ENCODE measurements at places on chromosomes 1 and 21.
A peak's percentile ranks its signal among the peaks of the same experiment; 100 is the strongest.

DNA sequence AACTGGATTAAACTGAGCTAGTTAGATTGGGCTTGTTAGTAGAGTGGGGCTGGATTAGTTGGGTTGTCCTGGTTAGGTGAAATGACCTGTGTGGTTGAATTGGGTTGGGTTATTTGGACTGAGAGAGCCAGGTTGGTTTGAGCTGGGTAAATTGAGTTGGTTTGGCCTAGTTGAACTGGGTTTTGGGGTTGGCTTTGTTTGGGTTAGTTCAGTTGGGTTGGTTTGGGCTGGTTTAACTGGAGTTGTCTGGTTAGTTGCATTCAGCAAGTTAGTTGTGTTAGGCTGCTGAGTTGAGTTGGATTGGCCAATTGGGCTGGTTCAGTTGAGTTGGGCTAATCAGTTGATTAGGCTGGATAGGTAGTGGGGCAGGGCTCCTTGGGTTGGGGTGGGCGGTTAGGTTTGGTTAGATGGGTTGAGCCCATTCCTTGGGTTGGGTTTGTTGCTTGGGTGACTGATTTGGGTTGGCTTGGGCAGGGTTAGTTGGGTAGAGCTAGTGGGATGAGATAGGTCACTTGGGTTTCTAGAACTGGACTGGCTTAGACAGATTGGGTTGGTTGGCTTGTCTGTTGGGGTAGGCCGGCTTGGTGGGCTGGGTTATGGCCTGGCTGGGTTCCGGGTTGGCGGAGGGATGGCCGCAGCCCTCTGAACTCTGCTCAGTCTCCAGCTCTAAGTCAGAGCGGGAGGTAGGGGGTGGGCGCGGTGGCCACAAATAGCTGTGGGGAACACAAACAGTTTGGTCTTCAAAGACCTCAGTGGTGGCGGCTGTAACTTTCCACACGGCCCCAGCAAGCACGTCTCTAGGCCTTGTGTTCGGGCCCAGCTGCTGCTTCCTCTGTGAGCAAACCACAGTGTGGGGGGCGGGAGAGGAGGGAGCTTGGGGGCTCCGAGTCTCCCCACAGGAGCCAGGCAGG, 67.2 kb upstream of the RUNX3 start:
- peak; percentile 48 for DNase-seq

DNA sequence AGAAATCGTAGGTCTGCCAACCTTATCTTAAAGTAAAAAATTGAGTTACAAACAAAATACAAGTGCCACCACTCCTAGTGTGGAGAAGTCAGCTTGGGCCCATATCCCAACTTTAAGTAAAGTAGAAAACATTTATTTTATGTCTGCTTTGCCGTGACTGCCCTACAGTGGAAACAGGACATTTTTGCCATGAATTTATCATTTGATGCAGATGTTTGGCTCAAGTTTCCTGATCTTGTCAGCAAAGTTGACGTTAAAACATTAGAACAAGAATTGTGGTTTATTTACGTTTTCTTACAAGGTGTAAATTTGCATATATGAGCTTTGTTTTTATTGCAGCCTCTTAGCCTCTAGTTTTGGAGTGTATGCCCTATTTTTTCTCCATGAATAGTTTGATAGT, 17.1 kb upstream of the KCNJ15 start:
- DNase-seq = no peak

DNA sequence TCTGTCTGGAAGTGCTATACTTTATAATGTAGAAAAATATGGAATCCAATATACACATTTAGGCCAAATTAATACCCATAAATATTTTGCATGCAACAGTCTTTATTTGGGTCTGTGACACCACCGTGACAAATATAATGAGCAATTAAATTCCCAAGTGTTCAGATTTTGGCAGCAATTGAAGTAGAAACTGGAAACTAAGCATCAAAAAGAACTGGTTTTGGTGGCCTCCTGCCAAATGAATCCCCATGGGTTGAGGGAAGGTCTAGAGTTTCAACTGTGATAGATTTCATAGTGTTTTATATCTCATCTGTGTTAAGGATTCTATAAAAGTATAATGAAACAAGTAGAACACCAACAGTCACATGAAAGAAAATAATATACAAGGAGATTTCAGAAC, 88.4 kb downstream of the DPYD start:
- DNase-seq = no peak

- DNase-seq = no peak
These were observed 10.6 kb downstream of the PTPRC start for GRCh38 chr1:198649232-198649967.

DNA sequence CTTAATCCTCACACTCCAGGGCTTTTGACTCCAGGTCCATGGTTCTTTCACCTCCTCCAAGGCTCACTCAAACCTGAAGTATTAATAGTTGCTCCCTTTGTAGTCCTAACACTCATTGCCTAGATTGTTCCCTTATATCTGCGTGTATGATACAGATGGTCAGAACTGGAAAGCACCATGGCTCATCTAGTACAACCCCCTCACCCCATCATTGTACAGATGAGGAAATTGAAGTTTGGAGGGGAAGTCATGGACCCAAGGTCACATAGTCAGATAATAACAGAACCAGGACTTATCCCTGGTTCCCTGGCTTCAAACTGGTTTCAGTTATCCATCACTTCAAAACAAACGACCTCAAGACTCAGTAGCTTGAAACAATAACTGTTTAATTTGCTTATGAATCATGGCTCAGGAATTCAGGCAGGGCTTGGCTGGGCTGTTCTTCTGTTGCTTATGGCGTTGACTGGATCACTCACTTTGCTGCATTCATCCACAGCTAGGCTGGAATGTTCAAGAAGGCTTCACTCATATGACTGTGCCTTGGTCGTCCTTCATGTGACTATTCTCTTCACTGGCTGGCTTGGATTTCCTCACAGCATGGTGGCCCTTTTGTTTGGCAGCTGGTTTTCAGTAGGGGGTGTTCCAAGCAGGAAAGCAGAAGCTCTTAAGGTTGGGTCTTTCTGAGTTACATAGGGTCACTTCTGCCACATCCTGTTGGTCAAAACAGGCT, 5.0 kb downstream of the NOS1AP start:
- DNase-seq = no peak

DNA sequence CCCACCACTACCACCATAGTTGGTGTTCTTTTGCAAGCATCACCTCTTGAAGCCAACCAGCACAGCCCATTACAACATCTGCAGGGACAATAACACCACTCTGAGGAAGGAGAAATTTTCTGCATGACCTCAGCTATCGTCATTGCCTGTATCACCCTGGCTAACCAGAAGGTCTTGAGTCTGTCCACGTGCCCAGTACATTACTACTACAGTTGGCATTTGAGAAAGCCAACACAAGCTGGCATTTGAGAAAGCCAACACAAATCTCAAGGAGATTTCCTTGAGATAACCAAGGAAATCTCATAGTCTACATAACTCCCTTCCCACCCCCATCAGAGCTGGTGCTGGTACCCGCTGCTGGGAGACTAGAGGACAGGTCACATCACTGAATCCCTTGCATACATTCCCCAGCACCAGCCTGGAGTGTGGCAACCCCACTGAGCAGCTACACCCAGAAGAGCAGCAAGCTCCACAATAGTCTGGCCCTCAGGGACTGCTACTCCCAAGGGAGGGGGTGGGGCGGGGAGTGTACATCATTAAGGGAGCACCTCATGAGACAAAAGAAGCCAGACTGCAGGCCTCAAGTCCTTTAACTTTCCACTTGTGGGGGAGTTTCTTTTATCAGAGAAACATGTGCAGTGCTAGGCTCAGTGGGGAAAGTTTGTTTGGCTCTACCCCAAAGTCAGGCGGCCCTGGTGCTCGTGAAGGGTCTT, 46.0 kb upstream of the GUCA2A start:
- no peak for DNase-seq

- DNase-seq = peak; percentile 61
These were observed 10.4 kb downstream of the EMC1 start for GRCh38 chr1:19240673-19241538.

All from activated T-cell treated with anti-CD3 and anti-CD28 coated beads for 48 hours (primary cell).